Stimulated activated CD4-positive, alpha-beta T cell treated with anti-CD3 and anti-CD28 coated beads, Interleukin-15, amount 100 ng/mL, for 1 hour (primary cell): ENCODE measurements at places on chromosomes 6 and 20.

DNA sequence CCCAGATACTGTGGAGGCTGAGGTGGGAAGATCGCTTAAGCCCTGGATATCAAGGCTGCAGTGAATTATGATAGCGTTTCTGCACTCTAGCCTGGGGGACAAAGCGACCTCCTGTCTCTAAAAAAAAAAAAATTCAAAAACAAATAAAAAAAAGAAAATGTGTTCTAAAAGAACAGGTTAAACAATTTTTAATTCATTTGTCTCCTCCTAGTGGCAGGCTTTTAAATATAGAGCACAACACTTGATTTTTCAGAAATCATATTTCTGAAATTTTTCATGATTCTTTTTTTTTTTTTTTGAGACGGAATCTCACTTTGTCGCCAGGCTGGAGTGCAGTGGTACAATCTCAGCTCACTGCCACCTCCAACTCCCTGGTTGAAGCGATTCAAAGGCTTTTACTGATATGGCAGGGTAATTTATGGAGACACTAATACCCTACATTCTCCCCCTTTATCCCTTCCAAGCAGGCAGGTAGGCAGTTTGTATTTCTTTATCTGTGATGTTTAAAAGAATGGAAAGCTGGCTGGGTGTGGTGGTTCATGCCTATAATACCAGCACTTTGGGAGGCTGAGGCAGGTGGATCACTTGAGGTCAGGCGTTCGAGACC is 8.7 kb upstream of the GTF3C6 start:
- DNase-seq, result no peak

GRCh38 chr20:54063992-54064676 is 6.3 kb downstream of the BCAS1 start:
- DNase-seq, result no peak

GRCh38 chr6:5141046-5141445 is 55.9 kb downstream of the PPP1R3G start:
- DNase-seq, result no peak

- DNase-seq, result no peak
These were observed 10.4 kb upstream of the EDN3 start for GRCh38 chr20:59289994-59290393.

DNA sequence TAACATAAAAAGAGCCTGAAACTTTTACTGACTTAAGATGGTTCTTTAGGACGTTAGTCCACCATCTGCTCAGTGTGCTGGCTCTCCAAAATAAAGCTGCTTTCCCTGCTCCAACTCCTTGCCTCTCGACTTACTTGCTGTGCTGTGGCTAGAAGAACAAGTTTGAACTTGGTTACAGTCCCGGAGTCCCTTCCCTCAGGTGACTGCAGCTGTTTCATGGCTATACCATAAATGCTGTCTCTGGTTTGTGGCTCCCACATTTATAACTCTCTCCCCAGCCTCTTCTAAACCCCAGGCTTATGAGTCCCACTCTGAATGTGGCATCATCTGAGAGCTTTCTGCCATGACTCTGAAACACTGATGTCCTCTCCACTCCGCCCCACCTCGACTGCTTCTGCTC is 306.4 kb upstream of the PRND start:
- no peak for DNase-seq

DNA sequence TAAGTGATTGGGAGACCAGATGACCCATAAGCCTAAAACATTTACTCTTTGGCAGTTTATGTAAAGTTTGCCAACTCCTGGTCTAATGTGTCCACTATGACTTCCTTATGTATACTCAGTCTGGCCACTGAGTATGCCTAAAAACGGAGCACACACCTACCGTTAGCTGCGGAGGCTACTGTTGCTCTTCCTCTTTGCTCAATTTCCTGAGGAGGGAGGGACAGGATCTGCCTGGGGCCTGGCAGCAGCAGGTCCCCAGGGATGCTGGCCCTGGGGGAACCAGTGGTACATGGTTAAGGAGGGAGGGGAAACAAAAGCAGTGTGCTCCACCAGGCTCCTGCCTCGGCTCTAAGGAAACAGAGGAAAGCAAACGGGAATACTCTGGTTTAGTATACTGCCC is 113.5 kb downstream of the CDYL start:
- DNase-seq, result no peak

GRCh38 chr6:24504649-24505586 is 10.1 kb downstream of the ALDH5A1 start:
- DNase-seq, result no peak

- DNase-seq, result no peak
These were observed 156.7 kb downstream of the SYCP2 start for GRCh38 chr20:59776626-59777330.

DNA sequence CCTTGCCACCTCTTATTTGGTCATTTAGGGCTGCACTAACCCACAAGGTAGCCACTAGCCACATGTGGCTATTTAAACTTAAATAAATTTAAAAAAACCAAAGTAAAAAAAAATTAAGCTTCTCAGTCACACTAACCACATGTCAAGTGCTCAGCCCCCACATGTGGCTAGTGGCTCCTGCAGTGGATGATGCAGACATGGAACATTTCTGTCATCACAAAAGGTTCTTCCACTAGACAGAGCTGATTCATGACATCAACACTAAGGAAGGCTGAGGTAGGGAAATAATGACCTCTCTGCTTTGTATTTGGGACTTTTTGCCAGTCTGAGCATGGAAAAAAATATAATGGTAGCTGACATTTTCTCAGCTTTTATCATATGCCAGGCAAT is 173.0 kb upstream of the FERMT1 start:
- no peak for DNase-seq

- no peak for DNase-seq
These were observed 285.8 kb upstream of the SULF2 start for GRCh38 chr20:48070991-48071652.

DNA sequence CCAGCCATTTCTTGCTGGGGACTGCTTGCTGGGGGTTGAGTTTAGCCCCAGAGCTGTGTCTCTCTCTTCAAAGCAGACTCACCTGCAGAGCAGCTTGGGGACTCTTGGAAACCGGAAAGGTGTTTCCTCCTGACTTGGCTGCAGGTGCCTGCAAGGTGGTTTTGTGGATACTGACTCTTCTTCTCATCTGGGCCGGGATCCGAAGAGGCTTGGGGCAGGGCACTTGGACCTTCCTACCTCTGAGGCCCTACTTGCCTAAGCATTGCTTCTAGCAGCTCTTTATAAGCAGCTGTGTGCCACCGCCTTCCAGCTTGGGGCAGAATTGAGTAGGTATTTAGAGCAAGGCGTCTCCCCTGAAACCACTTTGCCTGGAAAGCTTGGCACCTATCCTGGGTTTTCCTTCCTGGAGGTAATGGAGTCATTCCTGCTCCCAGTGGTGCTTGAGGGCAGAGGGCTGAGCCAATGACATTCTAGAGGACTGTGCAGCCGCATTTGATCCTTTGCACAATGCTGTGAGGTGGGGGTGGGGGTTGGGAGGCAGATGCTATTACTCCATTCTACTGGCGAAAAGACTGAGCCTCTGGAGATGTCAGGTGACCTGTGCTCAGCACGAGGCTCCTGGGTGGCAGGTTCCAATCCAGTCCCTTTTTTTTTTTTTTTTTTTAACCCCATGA is 3.4 kb upstream of the CTSZ start:
- no peak for DNase-seq

DNA sequence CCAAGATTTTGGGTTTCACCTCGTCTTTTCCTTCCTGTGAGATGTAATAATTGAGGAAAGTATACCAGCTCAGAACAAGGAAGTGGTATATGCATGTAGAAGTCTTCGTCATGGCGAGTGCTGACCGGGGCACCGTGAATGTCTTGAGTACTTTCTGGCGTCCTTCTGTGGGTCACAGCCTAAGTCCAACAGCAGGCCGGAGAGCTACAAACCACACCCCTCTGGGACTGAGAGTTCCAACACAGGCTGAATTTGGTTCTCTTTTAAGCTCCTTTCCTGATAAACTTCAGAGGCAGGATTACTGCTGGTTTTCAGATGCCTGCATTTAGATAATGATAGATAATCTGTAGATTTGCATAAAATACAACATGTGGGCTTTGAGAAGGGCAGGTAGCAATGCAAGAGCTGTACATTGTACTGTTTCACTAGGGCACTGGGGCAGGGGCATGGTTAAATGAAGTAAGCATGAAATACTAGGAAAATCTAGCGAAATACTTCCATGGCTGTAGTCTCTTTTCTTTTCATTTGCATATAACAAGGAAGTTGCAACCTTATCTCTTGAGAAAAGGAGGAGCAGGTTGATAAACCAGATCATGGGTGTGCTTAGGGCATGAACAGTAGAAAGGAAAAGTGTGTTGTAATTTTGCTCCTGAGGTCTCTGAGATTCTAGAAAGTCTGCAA is at the start of gene ADTRP:
TSS of gene ADTRP (minus strand) at position 156 of the 681 bp plus-strand sequence. CDS start at position 112, 44 bp downstream.
- DNase-seq, result no peak

DNA sequence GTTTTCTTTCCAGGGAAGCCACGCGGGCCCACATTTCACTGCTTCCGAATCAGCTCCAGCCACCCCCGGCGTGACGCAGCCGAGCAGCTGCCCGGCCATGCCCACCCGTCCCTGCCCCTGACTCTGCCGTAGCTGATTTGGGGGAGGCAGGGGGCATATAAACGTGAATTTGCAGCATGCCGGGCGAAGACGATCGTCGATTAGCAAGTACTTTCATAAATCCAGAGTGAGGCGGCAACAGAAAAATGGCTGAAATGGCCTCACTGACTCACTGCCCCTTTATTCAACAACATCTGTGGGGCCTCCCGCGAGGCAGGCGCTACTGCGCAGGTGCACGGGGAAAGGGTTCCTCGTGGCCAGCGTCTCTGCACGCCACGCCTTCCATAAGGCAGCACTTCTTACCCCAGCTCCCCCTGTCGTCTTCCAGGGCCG is 118.0 kb downstream of the DLL1 start:
- no peak for DNase-seq

DNA sequence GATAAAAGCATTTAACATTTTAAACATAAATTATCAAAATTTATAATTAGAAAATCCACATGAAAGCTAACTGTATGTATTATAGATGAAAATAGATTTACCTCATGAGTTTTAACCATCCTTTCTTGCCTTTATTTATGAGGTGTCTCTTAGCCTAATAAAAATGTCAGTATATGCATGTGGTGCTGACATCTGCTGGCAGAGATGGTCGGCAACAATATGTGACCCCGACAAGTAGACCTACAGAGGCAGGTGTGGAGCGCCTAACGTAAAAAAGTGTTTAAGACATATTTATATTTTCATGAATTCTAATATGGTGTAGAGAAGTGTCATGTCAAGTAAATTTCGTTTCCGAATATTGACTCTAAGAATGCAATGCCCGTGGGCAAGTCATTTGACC is 149.0 kb upstream of the FUT9 start:
- DNase-seq, result no peak

GRCh38 chr6:104597541-104598050 is 262.1 kb downstream of the HACE1 start:
- DNase-seq, result no peak
